ENCODE measurements at places on chromosomes 2 and 18. TPM values are rescaled to one million over a fixed set of nuclear protein-coding genes. Genes with fewer than 3 reads are reported as not detected.
A peak's percentile ranks its signal among the peaks of the same experiment; 100 is the strongest.

DNA sequence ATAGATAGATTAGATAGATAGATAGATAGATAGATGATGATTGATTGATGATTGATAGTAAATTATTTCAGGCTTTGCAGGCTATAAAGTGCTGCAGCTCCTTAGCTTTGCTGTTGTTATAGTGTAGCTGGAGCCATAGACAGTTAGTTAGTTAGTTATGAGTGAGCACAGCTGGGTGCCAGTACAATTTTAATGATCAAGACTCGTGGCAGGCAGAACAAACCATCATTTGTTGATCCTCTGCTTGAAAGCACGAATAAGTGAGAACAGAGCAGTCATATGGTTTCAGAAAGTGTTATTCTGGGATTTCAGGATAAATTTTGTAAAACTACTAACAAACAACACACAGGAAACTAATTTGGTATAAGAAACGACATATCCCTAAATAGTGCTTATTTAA, 53.9 kb downstream of the THOC1 start:
- no peaks in the 10 kb centered on the region for H3K27me3 ChIP-seq
- H3K4me1 ChIP-seq: no peaks in the 10 kb centered on the region
- H3K36me3 ChIP-seq: no peaks in the 10 kb centered on the region
- no peak overlapping the region for H3K27ac ChIP-seq
- no peak for DNase-seq
- H3K4me3 ChIP-seq: no peak overlapping the region

DNA sequence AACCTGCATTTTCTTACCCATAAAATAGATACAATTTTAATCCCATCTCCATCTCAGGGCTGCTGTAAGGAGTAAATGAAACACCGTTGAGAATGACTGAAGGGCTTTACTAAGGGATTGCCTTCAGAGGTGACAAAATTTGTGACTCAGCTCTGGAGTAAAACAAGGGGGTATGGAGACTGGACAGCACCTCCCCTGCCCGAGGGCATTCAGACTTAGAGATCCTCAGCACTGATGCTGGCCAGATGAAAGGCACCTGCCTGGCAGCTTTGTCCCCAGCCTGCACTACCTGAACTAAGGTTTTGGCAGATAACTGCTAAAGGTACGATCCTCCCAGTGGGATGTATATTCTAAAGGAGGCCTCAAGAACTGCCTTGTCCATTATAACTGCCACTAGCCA, 105.9 kb upstream of the STPG4 start:
- H3K4me3 ChIP-seq: no peak overlapping the region
- no peaks in the 10 kb centered on the region for H3K27me3 ChIP-seq
- H3K27ac ChIP-seq: no peak overlapping the region
- H3K4me1 ChIP-seq: no peaks in the 10 kb centered on the region

- peak; percentile 70 for DNase-seq
- H3K36me3 ChIP-seq: no peaks in the 10 kb centered on the region
- no peaks in the 10 kb centered on the region for H3K27me3 ChIP-seq
Observed at GRCh38 chr2:45743531-45744396, 92.3 kb downstream of the PRKCE start.

- H3K4me1 ChIP-seq: peaks cover 51% of the 10 kb centered on the region
- H3K36me3 ChIP-seq: no peaks in the 10 kb centered on the region
- DNase-seq: peak; percentile 66
- H3K4me3 ChIP-seq: peak overlapping the region; percentile 78
- H3K27me3 ChIP-seq: peaks cover 17% of the 10 kb centered on the region
- H3K27ac ChIP-seq: peak overlapping the region; percentile 81
Observed at GRCh38 chr18:26547646-26548414, 523 bp downstream of the KCTD1 start.

DNA sequence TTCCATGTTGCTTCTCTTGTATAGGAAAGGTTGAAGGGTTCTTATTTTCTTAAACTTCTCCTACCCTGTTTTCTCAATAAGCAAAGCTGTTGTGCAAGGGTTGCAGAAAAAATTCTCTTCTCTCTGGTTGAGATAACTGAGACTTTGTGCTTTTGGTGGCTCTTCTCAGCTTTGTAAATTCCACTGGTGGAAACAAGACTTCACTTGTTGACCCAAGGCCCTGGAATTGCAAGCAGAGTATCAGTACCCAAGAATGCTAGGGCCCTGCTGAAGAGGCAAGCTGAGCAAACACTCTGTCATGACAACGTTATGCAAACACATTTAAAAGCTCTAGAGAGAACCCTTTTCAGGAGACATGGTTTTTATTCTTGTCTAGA, 294.7 kb upstream of the EPAS1 start:
- no peaks in the 10 kb centered on the region for H3K27me3 ChIP-seq
- peak overlapping the region; percentile 60 for H3K27ac ChIP-seq
- no peaks in the 10 kb centered on the region for H3K36me3 ChIP-seq
- no peak for DNase-seq

GRCh38 chr2:239093952-239094351, 246.1 kb downstream of the TWIST2 start:
- no peak for DNase-seq
- H3K36me3 ChIP-seq: no peaks in the 10 kb centered on the region
- H3K4me3 ChIP-seq: no peak overlapping the region
- H3K4me1 ChIP-seq: no peaks in the 10 kb centered on the region
- no peaks in the 10 kb centered on the region for H3K27me3 ChIP-seq

- H3K36me3 ChIP-seq: no peaks in the 10 kb centered on the region
- no peaks in the 10 kb centered on the region for H3K27me3 ChIP-seq
Observed at GRCh38 chr2:205892665-205893259, 193.2 kb downstream of the INO80D start.

DNA sequence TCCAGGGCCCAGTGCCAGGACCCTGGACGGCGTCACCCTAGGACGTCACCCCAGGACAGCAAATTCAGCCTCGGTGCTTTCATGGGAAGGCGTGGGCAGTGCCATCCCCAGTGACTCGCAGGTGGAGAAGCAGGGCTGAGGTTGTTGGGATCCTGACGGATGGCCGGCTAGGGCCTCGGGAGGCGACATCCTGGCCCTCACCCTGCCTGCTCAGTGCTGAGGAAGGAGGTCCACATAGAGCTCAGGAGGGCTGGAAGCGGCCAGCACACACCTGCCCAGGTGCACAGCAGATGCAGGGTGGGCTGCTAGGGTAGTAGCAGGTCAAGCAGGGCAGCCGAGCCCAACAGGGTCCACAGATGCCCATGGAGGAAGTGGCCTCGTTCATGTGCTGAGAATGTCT, 482.0 kb upstream of the SALL3 start:
- H3K4me3 ChIP-seq: no peak overlapping the region
- no peaks in the 10 kb centered on the region for H3K36me3 ChIP-seq
- H3K4me1 ChIP-seq: no peaks in the 10 kb centered on the region
- no peaks in the 10 kb centered on the region for H3K27me3 ChIP-seq
- no peak for DNase-seq

DNA sequence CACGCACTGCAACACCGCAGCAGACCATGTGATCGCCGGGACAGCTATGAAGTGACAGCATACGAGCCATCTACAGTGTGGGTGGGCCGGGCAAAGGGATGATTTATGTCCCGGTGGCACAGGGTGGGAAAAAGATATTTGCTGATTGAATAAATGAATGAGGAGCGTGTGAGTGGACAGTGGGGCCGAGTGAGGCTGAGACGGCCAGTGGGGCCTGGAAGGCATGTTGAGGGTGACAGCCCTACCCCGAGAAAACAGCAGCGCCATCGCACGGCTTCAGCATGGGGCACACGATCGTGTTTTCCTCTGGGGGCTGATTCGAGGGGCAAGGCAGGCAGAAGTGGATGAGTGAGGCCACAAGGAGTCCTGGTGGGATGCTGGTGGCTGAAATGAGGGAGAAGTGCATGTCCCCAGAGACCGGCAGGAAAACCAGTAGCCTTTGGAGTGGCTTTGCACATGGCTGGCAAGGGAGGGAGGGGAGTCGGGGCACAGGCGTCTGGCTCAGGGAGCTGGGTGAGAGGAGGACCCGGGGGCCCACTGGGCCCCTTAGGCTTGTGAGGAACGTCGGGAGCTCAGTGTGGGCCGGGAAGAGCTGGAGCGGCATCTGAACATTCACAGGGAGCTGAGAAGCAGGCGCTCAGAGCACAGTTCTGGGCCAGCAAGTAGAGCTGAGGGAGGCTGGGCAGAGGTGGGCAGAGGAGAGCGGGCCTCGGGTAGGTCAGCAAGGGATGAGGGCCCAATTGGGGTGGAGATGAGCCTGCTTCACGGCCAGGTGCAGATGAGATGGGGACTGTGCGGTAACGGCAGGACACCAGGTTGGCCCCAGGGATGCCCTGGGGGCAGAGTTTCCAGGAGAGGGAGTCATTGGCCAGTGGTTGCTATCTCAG, 32.1 kb upstream of the MAL start:
- no peaks in the 10 kb centered on the region for H3K4me1 ChIP-seq
- H3K4me3 ChIP-seq: no peak overlapping the region
- H3K36me3 ChIP-seq: no peaks in the 10 kb centered on the region
- no peak overlapping the region for H3K27ac ChIP-seq
- H3K27me3 ChIP-seq: peaks cover 27% of the 10 kb centered on the region

GRCh38 chr2:215505044-215505786, 69.3 kb upstream of the FN1 start:
- no peak for DNase-seq
- no peaks in the 10 kb centered on the region for H3K4me1 ChIP-seq
- no peak overlapping the region for H3K4me3 ChIP-seq
- no peak overlapping the region for H3K27ac ChIP-seq
- no peaks in the 10 kb centered on the region for H3K27me3 ChIP-seq

GRCh38 chr2:46776687-46777327, 138.8 kb downstream of the MCFD2 start:
- peak; percentile 41 for DNase-seq
- no peak overlapping the region for H3K27ac ChIP-seq
- no peaks in the 10 kb centered on the region for H3K36me3 ChIP-seq
- H3K4me1 ChIP-seq: peaks cover 28% of the 10 kb centered on the region
- H3K4me3 ChIP-seq: no peak overlapping the region
- no peaks in the 10 kb centered on the region for H3K27me3 ChIP-seq

DNA sequence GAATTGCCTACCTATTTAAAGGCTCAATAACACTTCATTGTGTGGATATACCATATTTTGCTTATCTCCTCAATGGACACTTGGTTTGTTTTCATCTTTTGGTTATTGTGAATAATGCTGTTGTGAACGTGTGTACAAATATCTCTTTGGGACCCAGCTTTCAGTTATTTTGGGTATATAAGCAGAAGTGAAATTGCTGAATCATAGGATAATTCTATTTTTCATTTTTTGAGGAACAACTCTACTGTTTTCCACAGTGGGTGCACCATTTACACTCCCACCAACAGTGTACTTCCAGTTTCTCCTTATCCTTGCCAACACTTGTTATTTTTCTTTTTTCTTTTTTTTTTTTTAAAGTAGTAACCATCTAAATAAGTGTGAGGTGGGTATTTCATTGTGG, 29.0 kb downstream of the PTPN4 start:
- H3K4me1 ChIP-seq: peaks cover 21% of the 10 kb centered on the region
- H3K36me3 ChIP-seq: no peaks in the 10 kb centered on the region
- H3K27me3 ChIP-seq: no peaks in the 10 kb centered on the region
- DNase-seq: no peak

DNA sequence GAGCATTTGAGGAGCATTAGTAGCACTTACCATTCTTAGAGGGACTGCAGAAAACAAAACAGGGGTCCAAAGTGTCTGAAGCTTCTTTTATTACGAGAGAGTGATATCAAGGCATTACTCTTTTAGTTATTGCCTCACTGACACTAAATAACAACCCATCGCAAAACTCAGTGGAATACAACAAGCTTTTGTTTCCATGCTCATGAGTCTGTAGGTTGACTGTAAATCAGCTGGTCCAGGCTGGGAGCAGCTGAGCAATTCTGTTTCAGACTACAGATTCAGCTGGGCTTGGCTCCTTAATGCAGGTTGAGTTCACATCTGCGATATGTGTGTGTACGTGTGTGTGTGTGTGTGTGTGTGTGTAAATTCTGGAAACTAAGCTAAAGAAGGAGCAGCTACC, 501.8 kb upstream of the PKDCC start:
- no peak for DNase-seq
- H3K4me3 ChIP-seq: no peak overlapping the region
- no peaks in the 10 kb centered on the region for H3K4me1 ChIP-seq
- no peaks in the 10 kb centered on the region for H3K36me3 ChIP-seq
- no peaks in the 10 kb centered on the region for H3K27me3 ChIP-seq
- H3K27ac ChIP-seq: no peak overlapping the region

GRCh38 chr18:34153711-34154110, 71.0 kb downstream of the NOL4 start:
- DNase-seq: no peak
- H3K27me3 ChIP-seq: no peaks in the 10 kb centered on the region
- no peak overlapping the region for H3K4me3 ChIP-seq
- no peak overlapping the region for H3K27ac ChIP-seq
- no peaks in the 10 kb centered on the region for H3K4me1 ChIP-seq

GRCh38 chr2:75310876-75311275, 111.6 kb upstream of the TACR1 start:
- no peaks in the 10 kb centered on the region for H3K4me1 ChIP-seq
- no peaks in the 10 kb centered on the region for H3K36me3 ChIP-seq
- H3K27me3 ChIP-seq: no peaks in the 10 kb centered on the region
- no peak for DNase-seq
- no peak overlapping the region for H3K4me3 ChIP-seq
- no peak overlapping the region for H3K27ac ChIP-seq

DNA sequence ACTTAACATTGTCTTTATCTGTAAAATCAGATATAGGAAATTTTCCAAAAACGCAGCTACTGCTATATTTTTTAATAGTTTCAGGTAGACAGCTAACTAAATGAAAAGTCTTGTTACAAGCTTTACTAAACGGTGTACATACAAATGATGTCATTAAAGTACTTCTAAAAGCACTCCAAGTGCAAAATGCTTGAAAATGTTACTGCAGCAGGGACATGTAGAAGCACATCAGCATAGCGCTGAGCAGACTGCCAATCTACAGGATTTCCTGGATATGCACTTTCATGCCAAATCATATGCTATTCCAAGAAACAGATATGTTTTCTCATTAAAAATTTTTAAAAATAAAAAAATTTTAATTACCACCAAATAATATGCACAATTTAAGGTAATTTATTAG, 61.7 kb downstream of the SMAD2 start:
- no peaks in the 10 kb centered on the region for H3K27me3 ChIP-seq
- no peak overlapping the region for H3K4me3 ChIP-seq
- DNase-seq: no peak
- no peak overlapping the region for H3K27ac ChIP-seq

DNA sequence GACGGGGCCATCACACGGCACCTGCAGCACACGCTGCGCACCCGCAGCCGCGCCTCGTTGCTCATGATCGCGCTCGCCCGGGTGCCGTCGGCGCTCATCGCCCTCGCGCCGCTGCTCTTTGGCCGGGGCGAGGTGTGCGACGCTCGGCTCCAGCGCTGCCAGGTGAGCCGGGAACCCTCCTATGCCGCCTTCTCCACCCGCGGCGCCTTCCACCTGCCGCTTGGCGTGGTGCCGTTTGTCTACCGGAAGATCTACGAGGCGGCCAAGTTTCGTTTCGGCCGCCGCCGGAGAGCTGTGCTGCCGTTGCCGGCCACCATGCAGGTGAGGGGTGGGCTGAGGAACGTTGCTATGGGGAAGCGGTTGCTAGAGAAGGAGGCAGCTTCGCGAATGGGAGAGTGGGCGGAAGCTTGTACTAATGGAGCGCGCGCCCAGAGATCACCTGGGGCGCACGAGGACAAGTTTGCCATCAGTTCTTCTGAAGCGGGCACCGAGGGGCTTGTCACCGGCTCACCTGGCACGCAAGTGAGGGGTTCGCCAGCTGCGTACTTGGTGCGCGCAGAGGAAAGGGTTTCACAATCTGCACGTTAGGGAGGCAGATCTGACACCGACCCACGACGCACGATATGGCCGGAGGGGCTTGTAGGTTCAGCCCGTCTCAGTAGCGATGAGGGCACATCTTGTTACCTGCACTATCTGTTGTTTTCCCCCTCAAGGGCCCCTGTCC, 45.6 kb downstream of the DDX18 start:
- peaks cover 20% of the 10 kb centered on the region for H3K27me3 ChIP-seq
- H3K36me3 ChIP-seq: no peaks in the 10 kb centered on the region
- H3K4me3 ChIP-seq: no peak overlapping the region
- no peaks in the 10 kb centered on the region for H3K4me1 ChIP-seq
- no peak overlapping the region for H3K27ac ChIP-seq

Gene CABYR
- total RNA-seq: not detected

Gene STAMBP
- 31.3 TPM for total RNA-seq

Gene SLC4A5
- total RNA-seq: 2.4 TPM

Gene PLB1
- 1.9 TPM for total RNA-seq

Gene DNAJC5G
- 6.0 TPM for total RNA-seq

All from heart right ventricle (tissue), 16 donors.